ENCODE measurements at places on chromosomes 11 and 22.

DNA sequence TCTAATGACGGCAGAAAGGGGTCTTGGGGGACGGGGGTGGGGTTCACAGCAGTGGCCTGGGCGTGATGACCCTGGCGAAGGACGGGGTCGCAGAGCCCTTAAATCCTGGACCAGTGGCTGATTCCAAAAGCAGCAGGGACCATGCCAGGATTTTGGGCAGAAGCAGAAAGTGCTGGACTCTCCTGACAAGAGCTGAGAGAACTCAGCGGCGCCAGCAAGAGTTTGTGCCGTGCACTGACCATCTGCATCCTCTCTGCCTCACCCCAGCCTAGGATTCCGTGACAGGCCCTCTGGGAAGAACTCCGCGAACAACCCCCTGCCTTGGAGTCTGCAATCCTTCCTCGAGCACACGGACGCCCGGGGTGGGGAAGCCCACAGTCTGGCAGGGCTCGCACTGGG, 644 bp upstream of the NDUFV1 start:
- no peak for DNase-seq

DNA sequence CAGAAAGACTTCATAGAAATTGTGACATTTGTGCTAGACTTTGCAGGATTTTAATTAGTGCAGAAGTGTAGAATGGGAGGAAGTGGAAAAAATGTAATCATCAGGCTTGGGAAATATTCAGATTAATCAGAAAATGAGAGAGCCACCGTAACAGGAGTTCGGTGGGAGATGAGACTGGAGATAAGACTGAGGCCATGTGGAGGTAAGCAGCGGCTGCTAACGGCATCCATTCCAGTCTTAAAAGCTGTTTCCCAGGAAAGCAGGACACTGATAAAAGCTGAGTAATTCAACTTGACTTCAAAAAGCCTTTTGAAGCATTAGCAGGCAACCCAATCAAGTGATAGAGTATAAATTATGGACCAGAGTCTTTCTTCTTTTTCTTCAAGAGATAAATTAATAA, 369.9 kb downstream of the LUZP2 start:
- DNase-seq, result no peak

- no peak for DNase-seq
These were observed 2.0 kb upstream of the UEVLD start for GRCh38 chr11:18590571-18590970.

DNA sequence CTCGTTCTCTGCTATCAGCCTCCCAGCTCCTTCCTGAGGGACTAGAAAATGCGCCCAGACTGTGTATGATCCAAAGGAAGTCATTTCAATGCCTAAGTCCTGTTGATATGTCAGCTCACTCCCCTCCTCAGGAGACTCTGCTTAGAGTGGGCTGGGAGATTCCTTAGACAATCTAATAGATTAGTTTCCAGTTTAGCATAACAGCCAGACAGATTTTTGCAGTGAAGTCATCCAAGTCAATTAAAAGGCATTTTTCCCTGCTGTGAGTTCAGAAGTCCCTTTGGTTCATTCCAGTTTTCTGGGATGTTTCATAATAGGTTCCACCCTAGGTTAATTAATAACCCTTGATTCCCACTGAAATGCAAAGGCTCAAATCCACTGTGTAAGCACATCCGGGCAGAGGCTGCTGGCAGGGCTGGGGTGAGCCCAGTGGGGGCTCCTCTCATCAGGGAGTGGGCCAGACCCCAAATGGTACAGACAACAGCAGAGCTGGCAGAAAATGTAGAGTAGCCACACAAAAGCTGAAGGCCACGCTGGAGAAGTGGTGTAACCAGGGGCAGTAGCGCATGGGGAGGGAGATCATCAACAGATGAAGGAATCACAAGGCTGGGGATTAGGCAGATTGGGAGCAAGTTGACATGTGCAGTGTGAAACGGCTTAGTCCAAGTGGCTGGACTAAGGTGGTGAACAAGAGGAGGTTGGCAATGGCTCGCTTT, 90.6 kb downstream of the SYN3 start:
- no peak for DNase-seq

DNA sequence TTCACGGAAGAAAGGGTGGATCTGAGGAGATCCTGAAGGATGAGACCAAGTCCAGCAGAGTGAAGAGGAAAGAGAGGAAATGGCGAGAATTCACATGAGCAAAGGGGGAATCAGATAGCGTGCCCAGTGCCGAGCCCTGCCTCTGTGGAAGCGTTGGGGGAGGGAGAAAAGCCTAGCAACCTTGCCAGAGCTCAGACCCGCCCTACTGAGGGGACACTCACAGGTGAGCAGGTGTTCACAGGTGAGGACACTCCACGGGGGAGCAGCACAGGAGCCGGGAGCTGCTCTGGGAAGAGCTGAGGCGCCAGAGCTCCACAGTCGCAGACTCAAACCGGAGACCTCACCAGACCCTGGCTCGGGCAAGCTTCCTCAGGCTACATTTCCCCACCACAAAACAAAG, 56.2 kb downstream of the MICAL3 start:
- DNase-seq, result no peak

DNA sequence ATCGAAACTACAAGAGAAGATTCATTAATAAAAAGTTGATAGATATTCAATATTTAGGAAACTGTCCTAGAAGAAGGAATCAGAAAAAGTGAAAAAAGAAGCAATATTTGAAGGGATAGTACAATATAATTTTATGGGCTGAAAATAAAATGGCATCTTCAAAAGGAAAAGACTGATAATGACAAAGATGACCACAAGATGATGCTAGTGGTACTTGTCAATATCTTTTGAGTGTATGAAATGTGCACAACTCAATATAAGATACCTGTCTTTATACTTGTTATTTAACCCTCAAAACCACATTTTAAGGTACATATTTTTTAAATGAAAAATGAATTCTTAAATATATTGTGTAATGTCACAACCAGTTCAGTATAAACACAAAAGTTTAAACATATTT, 1059.6 kb upstream of the RAG2 start:
- DNase-seq, result no peak

- peak; percentile 83 for DNase-seq
These were observed 14.4 kb upstream of the TBC1D10A start for GRCh38 chr22:30340911-30341685.

GRCh38 chr11:120746836-120747609, 235.5 kb downstream of the GRIK4 start:
- DNase-seq, result no peak

DNA sequence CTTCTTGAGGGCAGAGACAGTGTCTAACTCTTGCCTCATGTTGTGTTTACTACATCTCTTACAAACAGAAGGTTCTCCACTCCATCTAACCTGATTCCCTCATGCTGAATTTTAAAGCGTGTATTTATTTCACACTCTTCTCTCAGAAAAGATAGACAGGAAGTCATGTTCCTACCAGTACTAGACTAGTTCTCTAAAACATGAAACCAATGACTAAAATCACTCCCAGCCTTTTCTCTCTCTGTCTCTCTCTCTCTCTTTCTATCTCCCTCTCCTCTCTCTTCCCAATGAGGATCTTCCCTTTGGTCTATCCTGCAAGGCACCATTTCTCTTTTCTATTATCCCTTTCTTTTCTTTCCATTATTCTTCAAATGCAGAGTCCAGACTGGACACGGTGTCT, 391.9 kb upstream of the CADM1 start:
- DNase-seq, result no peak

- no peak for DNase-seq
These were observed 12.1 kb upstream of the BLID start for GRCh38 chr11:122128146-122128545.

GRCh38 chr11:130094614-130095013, 24.9 kb downstream of the APLP2 start:
- no peak for DNase-seq

DNA sequence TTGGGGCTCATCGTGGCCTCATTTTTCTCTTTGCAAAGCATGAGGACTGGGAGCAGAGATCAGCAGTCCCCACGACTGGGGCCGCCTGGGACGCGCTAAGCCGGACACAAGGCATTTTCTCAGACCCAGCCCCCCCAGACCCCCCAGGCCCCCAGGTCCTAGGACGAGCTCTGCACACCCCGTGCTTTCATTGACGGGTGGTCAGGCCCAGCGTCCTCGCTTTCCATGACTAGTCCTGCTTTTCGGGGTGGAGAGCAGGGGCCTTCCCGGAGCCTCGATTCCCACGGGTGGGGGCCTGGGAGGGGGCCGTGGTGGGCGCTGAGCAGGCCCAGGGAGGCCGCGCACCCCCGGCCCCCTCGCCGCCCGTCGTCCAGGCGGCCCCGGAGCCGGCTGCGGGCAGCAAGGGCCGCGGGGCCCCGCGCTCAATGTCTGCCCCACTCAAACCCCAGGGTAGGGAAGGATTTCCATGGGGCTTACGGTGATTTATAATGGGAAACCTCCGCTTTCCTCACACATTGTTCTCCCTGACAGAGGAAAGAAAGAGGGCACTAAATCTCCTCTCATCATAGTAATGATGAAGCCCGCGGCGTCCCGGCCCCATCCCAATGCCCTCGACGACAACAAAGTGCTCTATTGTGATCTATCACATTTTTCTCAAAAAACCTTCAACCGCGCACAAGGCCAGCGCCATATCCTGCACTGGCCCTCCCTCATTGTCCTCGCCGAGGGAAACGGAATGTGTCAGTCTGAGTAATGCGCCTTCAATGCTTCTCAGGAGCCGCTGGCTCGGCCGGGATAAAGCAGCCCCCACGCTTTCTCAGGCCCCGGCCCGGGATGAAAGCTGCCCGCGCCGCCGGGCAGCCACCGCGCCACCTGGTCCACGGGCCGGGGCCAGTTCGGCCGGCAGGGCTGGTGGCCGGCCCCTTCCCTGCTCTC, 10.4 kb upstream of the LINC01488 start:
- DNase-seq, result no peak

DNA sequence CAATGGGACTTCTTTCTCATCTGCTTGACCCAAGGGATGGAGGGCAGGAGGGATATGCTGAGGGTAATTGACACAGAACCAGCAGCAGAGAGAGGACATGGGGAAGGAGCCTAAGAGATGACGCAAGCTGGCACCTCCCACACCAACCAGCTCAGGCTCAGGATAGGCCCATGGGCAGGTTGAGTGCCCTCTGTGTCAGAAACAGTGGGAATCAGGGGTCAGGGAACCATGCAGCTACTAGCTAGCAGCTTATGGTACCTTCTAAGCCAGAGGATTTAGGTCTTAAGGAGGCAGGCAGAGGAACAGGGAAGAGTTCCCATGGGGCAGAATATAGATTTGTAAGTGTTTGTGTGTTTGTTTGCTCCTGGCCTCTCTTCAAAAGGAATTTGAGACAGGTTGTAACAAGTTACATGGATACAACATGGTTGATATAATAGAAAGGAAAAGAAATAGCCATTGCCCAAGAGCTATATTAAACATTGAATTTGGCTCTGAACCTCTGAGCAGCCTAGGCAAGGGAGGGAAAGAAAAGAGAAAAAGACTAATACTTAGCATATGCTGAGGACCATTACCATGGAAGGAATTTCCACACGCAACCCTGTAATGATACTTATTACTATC, 39.9 kb upstream of the NAV2 start:
- no peak for DNase-seq

All from cardiac septum (tissue), 1 donor.